ENCODE measurements at places on chromosomes 1 and 21.

DNA sequence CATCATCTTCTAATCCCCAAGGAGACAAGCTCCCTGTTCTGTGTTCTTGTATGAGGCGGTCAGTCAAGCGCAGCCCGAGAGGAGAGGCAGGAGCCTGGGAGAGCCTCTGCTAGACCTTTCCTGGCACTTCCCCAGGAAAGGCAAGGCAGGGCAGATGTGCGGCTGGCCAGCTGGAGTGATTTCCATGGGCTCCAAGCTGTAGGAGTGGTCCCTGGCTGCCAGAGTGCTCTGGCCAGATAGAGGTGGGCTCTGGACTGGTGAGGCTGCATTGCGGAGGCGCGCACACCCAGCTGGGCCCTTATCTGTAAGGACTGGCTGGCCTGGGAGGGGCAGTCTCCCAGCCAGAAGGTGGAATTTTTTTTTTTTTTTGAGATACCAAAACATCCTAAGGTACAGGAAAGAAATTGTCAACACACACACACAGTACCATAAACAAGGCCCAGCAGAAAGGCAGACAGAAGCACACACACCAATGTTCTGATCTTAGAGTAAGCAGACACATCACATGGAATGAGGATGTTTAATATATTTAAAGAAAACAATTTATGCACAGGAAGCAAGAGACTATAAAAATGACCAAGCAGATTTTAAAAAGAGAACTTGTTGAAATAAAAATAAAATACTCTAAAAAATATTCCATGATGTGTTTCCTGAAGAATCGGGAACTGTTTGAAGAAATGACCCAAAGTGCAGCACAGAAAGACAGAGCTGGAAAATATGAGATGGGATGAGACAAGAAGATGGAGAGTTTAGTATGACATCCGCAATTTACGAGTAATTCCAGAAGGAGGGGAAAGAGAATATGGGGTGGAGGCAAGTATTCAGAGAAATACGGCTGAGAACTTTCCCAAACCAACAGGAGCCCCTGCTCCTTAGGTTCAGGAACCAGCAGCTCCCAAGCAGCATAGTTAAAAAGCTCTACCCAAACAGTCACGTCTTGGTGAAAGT lies 13.4 kb downstream of the IBA57 start:
- no peak for DNase-seq

GRCh38 chr1:5993556-5994491 lies 1.6 kb upstream of the NPHP4 start:
- no peak for DNase-seq

DNA sequence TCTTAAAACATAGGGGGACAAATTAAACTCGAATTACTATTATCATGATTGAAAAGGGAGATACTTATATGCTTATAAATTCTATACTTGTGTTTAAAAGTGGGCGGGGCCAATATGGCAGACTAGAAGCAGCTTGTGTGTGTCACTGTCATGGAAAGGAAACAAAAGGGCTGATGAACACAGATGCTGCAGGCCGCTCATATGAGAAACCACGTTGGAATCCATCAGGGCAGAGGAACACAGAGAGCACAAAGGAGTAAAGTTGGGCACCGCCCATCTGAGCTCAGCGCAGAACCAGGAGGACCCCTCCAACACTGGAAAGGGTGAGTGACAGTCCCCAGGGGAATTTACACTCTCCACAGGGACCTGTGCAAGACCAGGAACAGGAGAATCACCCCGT lies 107.0 kb downstream of the SLC5A9 start:
- no peak for DNase-seq

- DNase-seq, result no peak
Observed at GRCh38 chr1:110067479-110067892, 3.0 kb downstream of the ALX3 start.

GRCh38 chr1:24743404-24744211 lies 1.6 kb upstream of the CLIC4 start:
- DNase-seq, result no peak

DNA sequence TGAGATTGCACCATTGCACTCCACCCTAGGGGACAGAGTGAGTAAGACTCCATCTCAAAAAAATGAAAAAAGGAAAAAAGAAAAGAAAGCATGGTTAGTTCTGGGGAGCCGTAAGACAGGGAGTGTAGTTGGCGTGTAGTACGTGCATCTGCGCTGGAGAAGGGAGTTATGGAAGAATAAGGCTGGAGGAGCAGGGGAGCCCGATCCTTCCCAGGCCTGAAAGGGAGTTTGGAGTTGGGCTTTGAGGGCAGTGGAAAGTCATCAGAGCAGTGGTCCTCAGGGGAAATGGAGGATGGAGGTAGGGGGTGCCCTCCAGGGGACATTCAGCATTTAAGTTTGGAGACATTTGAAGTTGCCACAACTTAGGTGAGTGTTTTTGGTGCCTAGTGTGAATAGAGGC lies 11.3 kb upstream of the TMEM201 start:
- DNase-seq, result no peak

DNA sequence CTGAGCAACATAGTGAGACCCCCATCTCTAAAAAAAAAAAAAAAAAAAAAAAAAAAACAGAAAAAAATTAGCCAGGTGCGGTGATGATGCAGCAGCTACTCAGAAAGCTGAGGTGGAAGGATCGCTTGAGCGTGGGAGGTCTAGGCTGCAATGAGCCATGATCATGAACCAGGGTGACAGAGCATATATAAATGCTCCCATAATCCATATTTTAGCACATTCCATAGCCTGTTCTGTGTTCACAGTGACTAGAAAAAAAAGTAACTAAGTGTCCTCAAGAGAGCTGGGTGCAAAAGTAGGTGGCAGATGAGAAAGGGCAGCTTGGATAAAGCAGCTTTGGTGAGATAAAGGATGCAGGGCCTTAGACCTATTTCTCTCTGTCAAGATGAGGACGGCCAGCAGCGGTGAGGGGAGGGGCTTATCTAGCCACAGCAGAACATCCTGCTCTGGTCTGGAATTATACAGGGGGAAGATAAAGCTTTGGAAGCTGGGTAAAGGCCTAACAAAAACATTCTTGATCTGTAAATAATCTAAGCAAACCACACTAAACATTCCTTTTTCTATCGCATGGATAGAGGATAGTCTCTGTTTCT lies 205.3 kb downstream of the DAB1 start:
- no peak for DNase-seq

DNA sequence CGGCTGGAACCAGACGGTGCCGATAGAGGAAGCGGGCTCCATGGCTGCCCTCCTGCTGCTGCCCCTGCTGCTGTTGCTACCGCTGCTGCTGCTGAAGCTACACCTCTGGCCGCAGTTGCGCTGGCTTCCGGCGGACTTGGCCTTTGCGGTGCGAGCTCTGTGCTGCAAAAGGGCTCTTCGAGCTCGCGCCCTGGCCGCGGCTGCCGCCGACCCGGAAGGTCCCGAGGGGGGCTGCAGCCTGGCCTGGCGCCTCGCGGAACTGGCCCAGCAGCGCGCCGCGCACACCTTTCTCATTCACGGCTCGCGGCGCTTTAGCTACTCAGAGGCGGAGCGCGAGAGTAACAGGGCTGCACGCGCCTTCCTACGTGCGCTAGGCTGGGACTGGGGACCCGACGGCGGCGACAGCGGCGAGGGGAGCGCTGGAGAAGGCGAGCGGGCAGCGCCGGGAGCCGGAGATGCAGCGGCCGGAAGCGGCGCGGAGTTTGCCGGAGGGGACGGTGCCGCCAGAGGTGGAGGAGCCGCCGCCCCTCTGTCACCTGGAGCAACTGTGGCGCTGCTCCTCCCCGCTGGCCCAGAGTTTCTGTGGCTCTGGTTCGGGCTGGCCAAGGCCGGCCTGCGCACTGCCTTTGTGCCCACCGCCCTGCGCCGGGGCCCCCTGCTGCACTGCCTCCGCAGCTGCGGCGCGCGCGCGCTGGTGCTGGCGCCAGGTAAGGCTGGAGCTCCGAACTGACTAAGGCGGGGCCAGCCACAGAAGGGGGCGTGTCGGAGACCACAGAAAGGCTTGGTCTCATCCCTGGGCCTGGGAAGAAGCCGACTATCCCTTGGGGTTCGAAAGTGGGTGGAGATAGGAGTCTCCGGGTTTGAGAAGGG lies 486 bp downstream of the SLC27A3 start:
- peak; percentile 43 for DNase-seq

- DNase-seq, result no peak
Observed at GRCh38 chr1:219317762-219318353, 144.2 kb downstream of the LYPLAL1 start.

GRCh38 chr1:1376551-1377226 lies 1.7 kb upstream of the AURKAIP1 start:
- DNase-seq, result no peak

GRCh38 chr1:226195144-226195543 lies 8.6 kb upstream of the ACBD3 start:
- no peak for DNase-seq

DNA sequence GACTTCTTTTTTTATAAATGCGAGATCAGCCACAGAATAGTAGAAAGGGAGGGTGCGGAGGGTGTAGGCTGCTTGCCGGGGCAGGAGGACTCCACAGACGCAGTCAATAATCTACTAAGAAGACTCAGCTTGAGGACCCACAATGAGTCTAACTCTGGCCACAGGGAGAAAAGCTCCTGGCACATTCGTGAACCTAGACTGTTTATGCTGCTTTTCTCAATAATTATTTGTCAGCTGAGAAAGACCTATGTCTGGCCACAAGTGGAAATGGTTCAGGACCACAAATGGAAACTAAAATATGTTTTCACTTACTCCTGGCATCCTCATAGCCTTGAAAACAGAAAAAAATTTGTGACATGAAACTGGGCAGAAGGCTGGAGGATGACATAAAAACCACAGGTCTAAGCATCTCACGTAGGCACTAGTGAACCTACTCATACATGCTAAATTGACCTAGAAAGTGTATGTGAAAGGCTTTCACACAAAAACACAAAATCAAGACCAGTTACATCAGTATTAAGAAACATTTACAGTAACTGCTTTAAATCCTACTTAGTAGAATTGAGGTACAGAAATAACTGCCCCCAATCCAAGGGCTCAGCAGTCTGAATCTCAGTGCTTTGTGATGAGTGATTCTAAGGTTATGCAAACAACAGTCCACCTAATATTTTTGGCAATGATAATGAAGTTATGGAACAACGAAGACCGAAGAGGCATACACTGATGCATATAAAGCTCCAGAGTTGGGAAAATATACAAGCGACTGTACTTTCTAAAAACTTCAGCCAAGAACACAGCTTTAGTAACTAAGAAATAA lies 159.5 kb downstream of the SLC45A1 start:
- no peak for DNase-seq

DNA sequence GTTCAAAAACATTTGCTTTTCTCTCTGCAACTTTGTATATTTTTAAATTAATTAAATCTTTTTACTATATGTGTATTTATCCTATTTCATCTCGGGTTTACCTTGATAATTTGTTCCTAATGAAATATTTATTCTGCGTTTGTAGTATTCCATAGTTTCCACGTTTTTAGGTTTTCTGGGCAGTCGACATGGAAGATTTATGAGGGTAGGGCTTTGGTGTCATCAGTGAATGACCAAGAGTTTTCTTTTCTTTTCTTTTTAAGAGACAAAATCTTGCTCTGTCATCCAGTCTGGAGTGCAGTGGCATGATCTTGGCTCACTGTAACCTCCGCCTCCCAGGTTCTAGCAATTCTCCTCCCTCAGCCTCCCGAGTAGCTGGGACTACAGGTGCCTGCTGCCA lies 17.2 kb upstream of the ZNF669 start:
- no peak for DNase-seq

DNA sequence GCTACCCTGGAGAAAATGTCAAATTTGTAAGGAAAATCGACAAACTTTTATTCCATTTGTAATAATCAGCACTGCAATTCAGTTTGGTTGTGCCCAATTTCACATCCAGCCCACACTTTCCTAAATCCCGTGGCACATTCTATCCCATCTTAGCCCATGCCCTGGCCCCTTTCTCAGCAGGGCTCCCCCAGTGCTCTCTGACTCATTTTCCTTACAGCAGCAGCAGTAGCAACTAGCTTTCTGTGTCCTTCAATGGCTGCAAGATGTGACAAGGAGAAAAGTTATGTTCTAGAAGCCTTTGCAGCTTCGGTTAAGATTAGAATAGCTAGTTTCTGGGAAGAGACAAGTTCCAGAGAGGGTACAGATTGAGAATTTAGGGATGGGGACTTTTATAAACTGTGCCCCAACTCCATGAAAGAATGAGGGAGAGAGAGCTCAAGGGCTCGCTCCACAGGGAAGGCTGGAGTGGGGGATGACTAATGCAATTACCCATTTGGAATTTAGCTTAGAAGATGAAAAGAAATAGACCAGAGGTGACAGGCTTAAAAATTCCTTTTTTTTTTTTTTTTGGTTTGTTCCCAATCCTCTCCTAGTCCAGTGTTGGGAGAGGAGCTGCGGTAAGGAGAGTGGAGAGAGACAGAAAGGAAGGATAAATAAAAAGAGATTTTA lies 47.0 kb upstream of the POU2F1 start:
- no peak for DNase-seq

DNA sequence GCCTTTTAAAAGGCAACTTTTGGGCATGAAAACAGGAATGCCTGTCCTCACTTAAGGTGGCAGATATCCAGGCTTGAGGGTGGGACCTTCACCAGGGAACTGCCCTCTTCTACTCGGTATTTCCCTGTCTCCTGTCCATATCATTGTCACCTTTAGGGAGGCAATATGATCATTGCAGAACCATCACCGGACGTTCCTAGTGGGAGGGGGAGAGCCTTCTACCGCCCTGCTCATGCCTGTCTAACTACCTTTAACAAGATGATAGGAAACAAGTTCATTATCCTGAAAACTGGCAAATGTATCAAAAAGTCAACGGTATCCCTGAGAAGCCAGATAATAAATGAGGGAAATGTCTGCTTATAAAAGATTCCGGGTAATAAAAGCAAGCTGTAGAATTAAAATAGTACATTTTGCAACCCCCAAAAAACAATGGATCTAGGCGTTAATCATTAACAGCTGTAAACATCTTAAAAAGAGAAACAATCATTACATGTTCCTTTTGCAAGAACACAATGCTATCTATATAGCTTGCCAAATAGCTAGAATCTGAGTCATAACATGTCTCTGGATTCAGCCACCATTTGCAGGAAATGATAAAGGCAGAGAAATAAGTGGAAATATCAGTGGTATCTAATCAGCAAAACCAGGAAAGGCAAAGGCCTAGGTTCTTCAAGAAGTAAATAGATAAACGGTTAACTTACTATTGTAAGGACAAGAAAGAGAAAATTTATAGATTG lies 852.9 kb upstream of the ADGRL4 start:
- no peak for DNase-seq

GRCh38 chr1:170885551-170885950 lies 49.8 kb upstream of the MROH9 start:
- no peak for DNase-seq

DNA sequence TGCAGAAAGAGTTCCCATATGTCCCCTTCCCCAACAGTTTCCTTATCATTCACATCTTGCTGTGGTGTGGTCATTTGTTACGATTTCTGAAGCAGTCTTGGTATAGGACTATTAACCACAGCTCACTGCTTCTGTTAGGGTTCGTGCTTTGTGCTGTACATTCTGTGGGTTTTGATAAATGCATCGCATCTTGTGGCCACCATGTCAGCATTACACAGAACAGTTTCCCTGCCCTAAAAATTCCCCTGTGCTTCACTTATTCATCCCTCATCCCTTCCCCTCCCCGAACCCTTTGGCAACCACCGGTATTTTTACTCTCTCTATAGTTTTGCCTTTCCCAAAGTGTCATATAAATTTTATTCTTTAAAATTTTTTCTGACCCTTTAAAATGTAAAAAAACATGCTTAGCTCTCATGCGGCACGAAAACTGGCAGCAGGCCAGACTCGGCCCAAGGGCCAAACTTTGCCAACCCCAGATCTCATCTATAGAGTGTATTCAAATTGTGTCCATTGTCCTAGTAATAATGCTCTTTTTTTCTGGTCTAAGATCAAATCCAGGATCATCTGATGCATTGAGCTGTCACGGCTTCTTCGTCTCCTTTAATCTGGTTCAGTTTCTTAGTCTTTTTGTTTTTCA lies 78.2 kb downstream of the SIM2 start:
- no peak for DNase-seq

GRCh38 chr21:42434884-42435283 lies 31.2 kb downstream of the UBASH3A start:
- DNase-seq, result no peak
